NCI-H1436 treated with DMSO at 0.1 percent for 48 hours (cell line): ENCODE measurements at places on chromosomes 16 and 17.

DNA sequence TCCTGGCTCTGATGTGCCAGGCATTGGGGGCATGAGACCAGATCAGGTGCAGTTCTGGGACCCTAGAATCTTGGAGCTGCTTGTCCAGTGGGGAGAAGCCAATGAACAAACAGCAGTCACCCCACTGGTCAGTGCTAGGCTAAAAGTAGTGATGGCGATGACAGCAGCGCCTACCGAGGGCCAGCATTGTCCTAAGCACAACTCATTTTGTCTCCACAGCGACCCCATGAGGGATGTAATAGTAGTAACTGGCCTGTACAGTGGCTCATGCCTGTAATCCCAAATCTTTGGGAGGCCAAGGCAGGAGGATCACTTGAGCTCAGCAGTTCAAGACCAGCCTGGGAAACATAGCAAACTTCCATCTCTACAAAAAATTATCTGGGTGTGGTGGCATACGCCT, 6.2 kb downstream of the SMCR8 start:
- DNase-seq: no peak

DNA sequence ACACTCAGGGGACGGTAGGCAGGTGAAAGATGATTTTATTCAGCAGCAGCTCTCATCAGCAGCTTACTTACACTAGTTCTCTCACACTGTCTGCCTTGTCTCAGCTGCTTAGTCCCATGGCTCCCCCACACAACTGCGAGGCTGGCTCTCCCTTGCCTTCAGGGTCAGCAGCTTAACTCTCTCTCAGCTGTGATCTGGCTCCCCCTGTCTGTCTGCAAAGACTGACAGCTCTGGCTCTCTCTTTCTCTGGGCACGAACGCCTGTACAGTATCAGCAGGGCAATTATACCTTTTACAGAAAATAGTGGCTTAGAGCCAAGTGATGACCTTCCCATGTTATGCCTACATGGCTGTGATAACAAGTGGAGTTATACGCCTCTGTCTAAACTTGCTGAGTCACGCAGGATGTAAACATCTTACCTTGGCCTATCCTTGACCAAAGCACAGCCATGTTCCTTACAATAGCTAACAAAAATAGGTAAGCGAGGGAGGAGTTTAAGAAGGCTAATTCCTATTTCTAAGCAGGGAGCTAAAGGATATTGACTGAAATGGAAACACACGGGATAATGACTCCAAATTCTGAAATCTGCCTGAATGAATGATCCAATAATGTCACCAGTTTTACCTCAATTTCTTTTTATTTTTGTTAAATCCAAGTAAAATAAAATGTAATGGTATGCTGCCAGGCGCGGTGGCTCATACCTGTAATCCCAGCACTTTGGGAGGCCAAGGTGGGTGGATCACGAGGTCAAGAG, 1.1 kb upstream of the NDUFAB1 start:
- no peak for DNase-seq

DNA sequence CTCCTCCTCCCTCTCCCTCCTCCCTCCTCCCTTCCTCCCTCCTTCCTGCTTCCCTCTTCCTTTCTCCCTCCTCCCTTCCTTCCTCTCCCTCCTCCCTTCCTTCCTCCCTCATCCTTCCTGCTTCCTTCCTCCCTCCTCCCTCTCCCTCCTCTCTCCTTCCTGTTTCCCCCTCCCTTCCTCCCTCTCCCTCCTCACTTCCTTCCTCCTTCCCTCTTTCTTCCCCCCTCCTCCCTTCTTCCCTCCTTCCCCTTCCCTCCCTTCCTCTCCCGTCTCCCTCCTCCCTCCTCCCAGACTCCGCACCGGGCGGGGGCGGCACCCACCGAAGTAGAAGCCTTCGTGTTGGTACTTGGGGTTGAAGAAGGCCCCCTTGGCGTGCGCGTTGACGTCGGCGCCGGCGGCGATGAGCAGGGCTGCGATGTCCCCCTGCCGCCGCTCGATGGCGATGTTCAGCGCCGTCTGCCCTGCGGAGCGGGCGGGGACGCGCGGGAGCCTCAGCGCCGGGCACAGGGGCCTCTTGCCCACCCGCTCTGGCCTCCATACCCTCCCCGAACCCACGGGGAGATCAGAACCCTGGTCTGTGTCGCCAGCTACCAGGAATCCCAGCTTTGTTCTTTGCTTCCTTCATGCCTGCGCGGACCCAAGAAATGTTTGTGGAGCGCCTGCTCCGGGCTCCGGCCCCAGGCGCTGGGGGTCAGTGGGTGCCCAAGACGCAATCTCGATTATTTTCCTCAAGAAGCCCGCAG, 22.2 kb downstream of the TRPV3 start:
- DNase-seq: no peak

GRCh38 chr16:30942426-30942806, 6.5 kb upstream of the ORAI3 start:
- DNase-seq: no peak

- DNase-seq: no peak
Measured at GRCh38 chr17:55887531-55887930, 136.7 kb downstream of the PCTP start.

DNA sequence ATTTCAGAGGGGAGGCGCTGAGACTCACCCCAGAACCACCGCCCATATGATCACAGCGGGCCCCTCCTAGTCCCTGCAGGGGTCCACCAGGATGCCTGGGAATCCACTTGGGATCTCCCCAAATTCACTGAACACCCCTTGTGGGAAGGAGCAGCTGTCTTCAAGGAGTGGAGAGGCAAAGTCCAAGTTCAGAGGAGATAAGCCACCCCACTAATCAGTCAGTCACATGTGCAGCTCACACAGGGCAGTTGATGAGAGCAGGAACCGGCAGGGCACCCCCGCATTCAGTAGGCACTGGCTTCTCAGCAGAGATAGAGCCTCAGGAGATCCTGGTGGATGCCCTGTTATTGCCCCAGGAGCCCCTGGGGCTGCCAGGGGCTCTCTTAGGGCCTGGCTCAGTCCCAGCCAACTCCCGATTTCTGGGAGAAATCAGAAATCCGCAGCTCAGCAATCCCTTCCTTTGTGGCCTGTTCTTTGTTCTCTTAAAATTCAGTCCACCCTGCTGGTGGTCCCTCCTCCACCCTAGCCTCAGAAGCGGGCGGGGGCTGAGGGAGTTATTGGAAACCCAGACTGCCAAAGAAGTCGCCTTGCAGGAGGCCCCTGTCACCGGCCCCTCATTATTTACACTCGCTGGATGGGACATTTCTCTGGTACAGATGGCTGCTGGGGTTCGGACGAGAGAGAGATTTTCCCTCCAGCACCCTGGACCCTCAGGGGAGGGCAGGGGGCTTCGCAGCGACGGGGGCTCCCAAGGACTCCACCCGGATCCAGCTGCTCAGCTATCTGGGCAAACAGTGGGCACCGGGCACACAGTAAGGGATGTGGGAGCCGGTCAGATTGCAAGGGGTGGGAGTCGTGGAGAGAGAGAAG, 1.8 kb downstream of the CDC42EP4 start:
- no peak for DNase-seq

GRCh38 chr17:48679385-48680096, 42.8 kb downstream of the PRAC1 start:
- DNase-seq: no peak

DNA sequence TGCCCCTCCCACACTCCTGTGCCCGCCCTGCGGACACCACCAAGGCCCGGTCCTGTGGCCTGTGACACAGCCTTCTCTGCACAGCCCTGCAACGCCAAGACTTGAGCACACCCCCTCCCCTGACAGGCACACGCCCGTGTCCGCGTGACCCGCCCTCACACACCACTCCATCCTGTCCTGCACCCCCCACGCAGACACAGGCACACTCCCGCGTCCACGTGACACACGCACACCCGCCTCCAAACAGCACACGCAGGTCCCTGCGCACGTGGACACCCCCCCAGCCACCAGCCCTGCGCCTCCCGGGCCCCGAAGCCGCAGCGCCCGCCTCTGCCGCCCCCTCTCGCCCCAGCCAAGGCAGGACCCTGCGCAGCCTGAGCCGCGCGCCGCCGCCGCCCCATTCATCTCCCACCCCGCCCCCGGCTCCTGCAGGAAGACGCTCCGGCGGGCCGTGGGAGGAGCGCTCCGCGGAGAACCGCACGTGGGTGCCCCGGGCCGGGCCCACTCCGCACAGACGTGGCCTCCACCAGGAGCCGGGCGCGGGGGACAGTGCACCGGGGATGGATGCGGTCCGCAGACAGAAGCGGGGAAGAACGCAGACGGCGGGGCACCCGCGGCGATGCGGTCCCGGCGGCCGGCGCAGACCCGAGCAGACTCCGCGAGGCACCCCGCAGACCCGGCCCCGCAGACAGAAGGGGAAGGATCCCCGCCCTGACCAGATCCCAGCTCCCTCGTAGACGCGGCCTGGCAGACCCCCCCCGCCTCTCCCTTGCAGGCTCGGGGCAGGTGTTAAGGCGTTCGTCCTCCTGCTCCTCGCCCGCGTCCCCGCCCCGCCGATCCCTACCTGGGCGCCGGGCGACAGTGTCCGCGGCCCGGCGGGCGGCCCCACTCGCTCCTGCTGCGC, 506 bp downstream of the CAMKK1 start:
- no peak for DNase-seq

DNA sequence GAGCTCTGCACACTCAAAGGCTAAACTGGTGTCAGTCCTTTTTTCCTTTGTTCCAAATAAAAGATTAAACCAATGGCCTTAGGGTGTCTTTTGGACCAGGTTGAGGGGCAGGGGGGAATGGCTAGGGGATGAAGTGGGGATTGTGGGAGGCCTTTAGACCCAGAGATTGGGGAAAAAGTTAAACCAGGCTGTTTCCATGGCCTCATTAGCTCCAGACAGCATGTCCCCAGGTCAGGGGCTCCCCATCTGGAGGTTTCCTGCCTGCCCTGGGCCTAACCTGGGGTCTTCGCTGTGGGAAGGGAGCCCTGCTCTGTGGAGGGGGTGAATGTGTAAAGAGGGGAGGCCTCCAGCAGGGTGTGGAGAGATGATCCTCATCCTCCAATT, 10.3 kb downstream of the FKBP10 start:
- DNase-seq: no peak

GRCh38 chr16:69111216-69111875, 5.9 kb downstream of the HAS3 start:
- no peak for DNase-seq
